Skin of body (tissue), 3 donors: ENCODE measurements at places on chromosomes 3 and 15. TPM values are rescaled to one million over a fixed set of nuclear protein-coding genes. Genes with fewer than 3 reads are reported as not detected.

DNA sequence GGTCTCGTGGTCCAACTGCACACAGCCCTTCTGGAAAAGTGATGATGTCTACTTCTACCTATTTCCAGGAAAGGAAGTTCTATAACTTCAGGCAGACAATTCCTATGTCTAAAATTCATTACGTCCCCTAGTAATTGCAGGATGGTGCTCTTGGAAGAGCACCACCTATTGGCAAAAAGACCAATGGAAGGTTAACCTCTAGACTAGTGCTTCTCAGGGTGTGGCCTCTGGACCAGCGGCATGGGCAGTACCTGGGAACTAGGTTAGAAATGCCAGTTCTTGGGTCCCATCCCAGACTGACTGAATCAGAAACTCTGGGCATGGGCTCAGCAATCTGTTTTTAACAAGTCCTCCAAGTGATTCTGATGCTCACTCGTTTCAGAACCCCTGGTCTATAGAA lies 258.3 kb upstream of the ICE2 start:
- DNase-seq: no peak

GRCh38 chr15:101306341-101307047 lies 11.4 kb upstream of the SNRPA1 start:
- DNase-seq: no peak

DNA sequence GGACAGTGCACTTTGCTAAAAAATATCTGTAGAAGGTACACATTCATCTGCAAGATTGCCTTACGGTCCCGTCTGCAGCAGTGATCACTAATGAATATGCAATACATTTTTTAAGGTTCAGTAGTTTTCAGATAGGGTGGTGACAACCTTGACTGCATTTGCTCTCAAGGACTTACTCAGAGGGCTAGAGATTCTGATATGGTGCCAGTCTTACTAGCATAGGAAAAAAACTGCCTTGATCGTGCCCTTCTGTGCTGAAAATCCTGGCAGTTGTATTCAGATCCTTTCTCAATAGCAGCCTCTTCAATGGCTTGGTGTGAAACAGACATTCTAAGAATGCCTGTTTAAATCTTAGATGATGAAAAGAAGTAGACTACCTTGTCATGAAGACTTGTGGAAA lies 411.9 kb upstream of the CCDC54 start:
- no peak for DNase-seq

DNA sequence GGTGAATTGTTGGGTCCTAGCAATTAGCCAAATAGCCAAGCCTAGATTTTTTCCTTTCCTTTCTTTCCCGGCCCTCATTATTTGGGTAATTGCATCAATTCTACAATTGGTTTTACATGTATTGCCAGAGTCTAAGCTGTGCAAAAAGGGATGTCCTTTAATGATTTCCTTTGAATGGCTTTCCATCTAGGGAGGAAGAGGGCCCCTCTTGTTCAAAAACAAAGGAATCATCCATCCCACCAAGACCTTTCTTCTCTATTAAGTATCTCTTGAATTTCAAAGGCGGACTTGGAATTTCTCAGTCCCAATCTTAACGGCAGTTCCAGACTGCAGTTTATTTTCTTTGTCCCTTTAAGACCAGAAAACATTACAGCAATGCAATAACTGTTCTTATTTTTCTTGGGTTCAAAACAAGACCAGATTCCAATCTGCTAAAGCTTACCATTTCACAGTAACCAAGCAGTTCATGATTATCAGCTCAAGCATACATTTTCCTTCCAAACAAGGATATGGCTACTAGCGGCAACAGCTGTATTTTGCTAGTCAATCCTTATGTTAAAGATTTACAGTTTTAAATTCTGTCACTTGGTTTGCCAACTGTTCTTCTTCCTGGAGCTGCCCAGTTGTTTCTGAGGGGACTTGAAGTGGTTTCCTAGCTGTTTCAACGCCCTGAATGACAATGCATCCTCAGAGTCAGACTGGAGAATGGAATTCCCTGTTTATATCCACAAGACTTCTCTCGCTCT lies 91.4 kb upstream of the LRIG1 start:
- peak; percentile 32 for DNase-seq

GRCh38 chr3:135217730-135218129 lies 422.7 kb downstream of the EPHB1 start:
- DNase-seq: no peak

DNA sequence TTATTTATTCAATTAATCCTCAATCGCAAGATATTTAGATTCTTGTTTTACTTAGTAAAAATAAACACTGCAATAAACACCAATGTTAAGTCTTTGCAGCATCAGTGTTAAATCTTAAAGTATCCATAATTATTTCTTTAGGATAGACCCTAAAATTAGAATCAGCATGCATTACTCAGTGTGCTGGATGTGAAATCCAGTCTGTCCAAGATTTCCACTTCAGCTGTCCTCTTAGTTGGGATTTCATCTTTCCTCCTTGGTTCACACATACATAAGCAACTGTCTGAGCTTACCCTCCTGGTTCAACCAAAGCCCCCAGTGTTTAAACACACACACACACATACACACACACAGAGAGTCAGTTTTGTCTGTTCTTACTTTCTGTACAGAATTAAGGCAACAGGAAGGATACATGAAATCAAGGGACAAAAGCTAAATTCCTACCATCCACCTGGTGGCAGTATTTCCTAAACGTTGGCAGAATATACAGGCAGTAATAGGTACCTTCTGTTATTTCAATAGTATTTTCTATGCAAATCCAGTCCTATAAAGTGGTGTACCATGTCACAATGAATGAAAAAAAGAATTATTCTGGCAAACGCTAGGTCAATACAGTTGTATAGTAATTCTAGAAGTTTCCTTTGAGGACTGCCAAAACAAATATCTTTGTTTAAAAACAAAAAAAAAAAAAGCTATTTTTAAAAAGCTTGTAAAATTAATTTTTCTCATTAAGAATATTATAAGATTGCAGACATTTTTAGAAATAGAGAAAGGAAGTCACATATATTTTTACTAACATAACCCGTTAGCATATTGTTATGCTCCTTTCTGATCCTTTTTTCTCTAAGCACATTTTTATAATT lies 27.3 kb upstream of the DMXL2 start:
- DNase-seq: peak; percentile 56

- DNase-seq: no peak
Measured at GRCh38 chr15:80445300-80446041, 41.3 kb downstream of the ARNT2 start.

DNA sequence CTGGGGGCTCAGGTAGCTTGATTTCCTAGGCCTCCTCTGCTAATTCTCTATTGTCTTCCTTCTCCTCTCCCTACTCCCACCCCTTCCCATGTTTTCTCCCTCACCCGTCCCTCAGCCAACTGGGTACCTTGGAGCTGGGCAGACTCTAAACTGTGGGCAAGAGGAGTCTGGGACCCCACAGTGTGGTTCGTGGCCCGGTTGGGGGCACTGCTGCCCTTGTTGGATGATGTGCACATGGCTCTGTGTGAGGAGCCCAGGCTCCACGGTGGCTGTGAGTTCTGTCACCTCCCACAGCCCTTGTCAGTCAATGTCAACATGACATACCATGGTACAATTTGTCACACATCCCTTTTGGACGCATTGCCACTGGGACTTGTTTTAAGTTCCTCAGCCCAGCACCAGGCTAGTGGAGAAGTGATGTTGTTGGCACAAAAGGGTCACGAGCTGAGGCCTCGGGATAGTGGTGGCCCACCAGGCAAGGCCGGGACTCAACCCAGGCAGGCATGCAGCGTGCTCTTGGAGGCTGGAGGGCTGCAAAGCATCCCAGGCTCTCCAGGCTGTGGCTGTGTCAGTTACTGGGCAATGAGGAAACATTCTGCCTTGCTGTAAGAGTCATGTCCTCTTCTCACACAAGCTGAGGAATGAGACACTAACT lies 142.3 kb downstream of the TLE3 start:
- DNase-seq: no peak

GRCh38 chr3:99969136-99969535 lies 145.2 kb downstream of the FILIP1L start:
- no peak for DNase-seq

- DNase-seq: no peak
Measured at GRCh38 chr3:52093756-52094545, 37.6 kb upstream of the DUSP7 start.

- DNase-seq: no peak
Measured at GRCh38 chr15:89504166-89504565, 7.8 kb upstream of the RHCG start.

DNA sequence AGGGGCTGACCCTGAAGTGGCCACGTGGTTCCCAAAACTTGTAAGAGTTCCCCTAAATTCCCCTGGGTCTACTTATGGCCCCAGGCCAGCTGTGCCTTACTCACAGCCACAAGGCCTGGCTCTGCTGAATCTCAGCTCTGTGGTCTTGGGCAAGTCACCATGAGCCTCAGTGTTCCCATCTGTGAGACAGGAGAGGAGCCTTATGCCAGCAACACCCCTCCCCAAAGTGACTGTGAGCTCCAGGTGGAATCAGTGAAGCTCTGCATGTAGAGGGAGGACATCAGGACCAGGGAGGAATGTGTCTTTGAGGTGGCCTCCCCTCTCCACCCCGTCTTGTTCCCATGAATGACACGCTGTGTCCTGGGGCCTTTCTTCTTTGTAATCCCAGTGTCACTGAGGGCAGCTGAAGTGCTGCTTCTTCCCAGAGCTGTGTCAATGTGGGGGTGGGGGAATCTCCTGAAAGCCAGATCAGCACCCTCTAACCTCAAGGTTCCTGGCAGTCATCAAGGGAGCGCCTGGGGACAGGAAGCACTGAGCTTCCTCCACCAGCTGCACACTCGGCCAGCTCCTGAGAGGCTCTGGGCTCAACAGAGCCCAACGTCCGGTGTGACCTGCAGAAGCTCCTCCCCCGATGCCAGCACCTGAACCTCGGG lies 258.9 kb downstream of the UACA start:
- DNase-seq: no peak

DNA sequence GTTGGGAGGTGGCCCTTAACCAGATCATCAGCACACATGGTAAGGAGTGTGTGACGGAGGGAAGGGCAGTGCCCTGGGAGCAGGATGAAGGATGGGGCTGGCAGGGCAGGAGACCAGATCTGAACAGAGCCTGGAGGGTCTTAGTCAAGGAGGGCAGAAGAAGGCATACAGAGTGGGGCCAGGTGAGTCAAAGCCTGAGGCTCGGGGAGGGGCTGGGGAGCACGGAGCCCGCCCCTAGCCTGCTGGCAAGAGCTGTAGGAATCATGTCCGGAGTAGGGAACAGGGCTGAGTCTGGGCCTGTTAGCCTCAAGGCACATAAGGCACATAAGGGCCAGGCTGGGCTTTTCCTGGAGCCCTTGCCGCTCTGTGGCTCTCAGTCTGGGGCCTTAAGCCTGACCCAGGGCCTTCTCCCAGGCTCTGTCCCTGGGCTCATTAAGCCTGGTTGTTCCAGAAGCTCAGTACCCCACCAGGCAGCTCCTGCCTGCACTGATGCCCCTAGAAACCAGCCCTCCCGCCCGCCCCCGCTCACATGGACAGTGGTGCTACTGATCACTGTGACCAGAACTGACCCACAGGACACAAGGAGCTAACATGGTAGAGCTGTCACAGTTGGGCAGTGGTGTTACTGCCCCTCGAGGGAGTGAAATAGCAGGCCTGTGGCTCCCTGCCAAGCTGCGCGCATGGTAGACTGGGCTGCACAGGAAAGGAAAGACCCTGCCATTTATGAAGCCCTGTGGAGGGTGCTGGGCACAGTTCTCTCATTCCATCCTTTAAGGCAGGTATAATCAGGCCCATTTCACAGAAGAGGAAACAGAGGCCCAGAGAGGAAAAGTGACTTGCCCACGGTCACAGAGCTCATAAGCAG lies 14.6 kb downstream of the ISG20 start:
- no peak for DNase-seq

- peak; percentile 40 for DNase-seq
Measured at GRCh38 chr15:90660195-90660998, 56.7 kb upstream of the BLM start.

DNA sequence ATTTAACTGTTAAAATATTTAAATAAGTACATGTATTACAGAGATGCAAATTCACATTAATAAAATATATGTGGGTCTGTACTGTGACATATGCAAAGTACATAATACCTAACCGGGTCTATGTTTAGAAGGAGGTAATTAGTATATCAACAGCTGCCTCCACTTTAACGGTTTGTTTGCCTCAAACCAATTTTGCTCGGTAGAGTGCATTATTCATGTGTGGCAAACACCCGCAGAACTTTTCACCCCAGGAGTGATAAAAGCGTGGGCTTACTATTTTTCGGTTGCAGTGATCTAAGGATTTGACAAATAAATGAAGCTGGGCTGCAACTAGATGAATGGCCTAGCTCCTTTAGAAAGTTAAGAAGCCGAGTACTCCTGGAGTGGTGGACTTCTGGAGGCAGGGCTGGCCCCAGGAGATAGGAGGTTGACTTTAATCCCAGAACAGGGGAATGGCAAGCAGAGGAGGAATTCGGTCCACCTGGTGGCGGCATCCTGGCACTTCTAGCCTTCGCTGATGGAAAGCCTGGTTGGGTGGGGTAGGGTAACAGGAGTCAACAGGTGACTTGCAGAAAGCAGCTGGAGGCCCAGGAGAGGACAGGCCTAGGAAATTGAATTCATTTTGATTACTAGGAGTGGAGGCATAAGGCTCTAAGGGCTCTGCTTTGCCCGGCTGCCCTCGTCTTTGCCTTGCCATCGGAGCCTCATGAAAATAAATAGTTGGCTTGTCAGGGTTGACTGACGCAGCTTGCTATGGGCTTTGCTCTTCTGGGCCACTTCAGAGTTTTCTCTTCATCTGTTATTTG lies 2.4 kb downstream of the SLCO3A1 start:
- DNase-seq: no peak

GRCh38 chr3:71397046-71397445 lies 186.5 kb downstream of the FOXP1 start:
- DNase-seq: no peak

GRCh38 chr3:49807431-49808114 lies 4.5 kb downstream of the INKA1 start:
- DNase-seq: no peak

GRCh38 chr3:114223143-114223542 lies 14.2 kb downstream of the ZNF80 start:
- DNase-seq: peak; percentile 8

DNA sequence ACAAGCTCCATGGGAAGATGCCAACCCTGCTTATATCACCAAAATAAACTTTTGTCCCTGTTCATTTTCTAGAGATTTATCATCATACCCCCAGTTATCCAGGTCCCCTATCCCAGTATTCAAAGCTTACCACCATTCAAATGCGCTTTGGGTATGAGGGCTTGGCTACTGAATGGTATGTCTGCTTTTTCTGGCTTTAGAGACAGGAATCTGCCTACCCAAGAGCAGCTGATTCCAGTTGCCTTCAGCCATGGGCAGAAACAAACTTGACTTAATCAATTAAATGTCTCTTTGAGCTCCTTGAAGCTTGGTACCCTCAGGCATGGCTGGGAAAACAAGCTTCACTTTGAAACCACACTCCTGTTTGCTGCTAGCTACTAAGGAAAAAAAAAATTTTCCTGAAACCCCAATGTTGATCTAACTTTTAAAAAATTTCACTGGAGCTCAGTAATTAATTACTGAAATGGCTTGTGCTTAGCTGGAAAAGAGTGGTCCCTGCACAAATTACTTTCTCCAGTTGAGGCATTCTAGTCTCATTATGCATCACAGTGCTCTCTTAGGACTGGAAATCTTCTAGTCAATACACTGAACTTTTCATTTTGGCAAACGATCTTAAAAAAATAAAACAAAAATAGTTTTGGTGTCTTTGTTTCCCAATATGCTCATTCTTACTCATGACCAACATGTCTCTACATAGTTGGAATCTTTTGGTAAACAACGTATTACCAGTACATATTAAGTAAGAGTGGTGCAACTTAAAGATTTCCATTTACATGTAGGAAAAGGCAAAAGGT lies 242.8 kb downstream of the DTWD1 start:
- no peak for DNase-seq

C3orf22 gene
- total RNA-seq: not detected

CLPX gene
- total RNA-seq: 65.6 TPM

PIERCE2 gene
- 1.5 TPM for total RNA-seq

RPL15 gene
- total RNA-seq: 2,171 TPM

MST1 gene
- total RNA-seq: 8.6 TPM

SEMA6D gene
- total RNA-seq: 13.9 TPM

NR1I2 gene
- 0.10 TPM for total RNA-seq
